ENCODE measurements at places on chromosomes 5 and 9.

- no peak for DNase-seq
These were observed 592.2 kb downstream of the ANXA1 start for GRCh38 chr9:73743826-73744225.

- no peak for DNase-seq
These were observed 254.0 kb upstream of the GAS1 start for GRCh38 chr9:87201351-87201751.

GRCh38 chr5:77310494-77311213 is 100.2 kb downstream of the PDE8B start:
- DNase-seq = no peak

GRCh38 chr9:74940600-74940999 is 12.1 kb downstream of the C9orf40 start:
- no peak for DNase-seq

- peak; percentile 44 for DNase-seq
These were observed 246.5 kb downstream of the PTPRD start for GRCh38 chr9:10366171-10366779.
